Thoracic aorta (tissue), 2 donors: ENCODE measurements at places on chromosomes 6 and 20.

DNA sequence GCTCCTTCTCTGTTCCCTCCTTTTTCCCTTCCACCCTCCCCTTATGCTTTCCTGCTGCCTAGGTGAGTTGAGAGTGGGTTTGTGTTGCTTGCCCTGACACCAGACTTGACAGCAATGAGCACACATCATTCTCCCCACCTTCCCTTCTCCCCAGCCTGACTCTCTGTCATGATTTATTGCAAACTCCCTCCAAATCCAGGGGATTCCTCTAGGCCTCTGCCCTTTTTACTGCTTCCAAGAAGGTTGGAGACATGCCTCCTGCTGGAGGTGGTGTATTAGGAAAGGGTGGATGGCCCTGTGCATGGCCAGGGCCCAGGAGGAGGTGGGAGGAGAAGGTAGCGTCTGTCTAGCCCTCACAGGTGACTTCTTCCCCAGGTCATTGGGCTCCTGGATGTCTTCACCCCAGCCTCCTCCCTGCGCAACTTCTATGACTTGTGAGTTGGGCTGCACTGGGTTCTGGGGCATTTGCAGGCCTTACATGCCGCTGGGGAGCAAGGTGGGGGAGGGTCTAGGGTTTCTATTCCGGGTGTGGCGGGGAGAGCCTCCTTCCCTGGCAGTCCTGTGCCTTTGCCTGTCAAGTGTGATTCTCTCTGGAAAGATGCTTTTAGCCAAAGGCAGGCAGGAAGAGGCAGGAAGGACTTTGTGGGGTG lies 2.1 kb downstream of the MAPK13 start:
- H3K4me3 ChIP-seq, result no peak overlapping the region
- H3K27ac ChIP-seq, result no peak overlapping the region
- peaks cover 22% of the 10 kb centered on the region for H3K4me1 ChIP-seq
- H3K27me3 ChIP-seq, result no peaks in the 10 kb centered on the region

- no peak overlapping the region for H3K27ac ChIP-seq
- no peaks in the 10 kb centered on the region for H3K36me3 ChIP-seq
- no peaks in the 10 kb centered on the region for H3K27me3 ChIP-seq
- no peak overlapping the region for H3K4me3 ChIP-seq
- DNase-seq, result no peak
- no peaks in the 10 kb centered on the region for H3K4me1 ChIP-seq
Observed at GRCh38 chr6:147463651-147464050, 44.8 kb upstream of the SAMD5 start.

GRCh38 chr6:22764496-22764895 lies 195.1 kb downstream of the HDGFL1 start:
- no peaks in the 10 kb centered on the region for H3K27me3 ChIP-seq
- DNase-seq, result no peak
- no peaks in the 10 kb centered on the region for H3K36me3 ChIP-seq
- no peaks in the 10 kb centered on the region for H3K4me1 ChIP-seq
- H3K4me3 ChIP-seq, result no peak overlapping the region
- no peak overlapping the region for H3K27ac ChIP-seq

GRCh38 chr20:50009521-50010454 lies 27.0 kb downstream of the SNAI1 start:
- no peak for DNase-seq
- no peaks in the 10 kb centered on the region for H3K36me3 ChIP-seq
- H3K27ac ChIP-seq, result no peak overlapping the region
- peak overlapping the region; percentile 65 for H3K4me3 ChIP-seq
- no peaks in the 10 kb centered on the region for H3K27me3 ChIP-seq

GRCh38 chr20:38109591-38110524 lies 55.2 kb downstream of the TGM2 start:
- no peaks in the 10 kb centered on the region for H3K36me3 ChIP-seq
- H3K4me3 ChIP-seq, result peak overlapping the region; percentile 12
- H3K27ac ChIP-seq, result peak overlapping the region; percentile 91
- H3K4me1 ChIP-seq, result peaks cover 50% of the 10 kb centered on the region
- no peaks in the 10 kb centered on the region for H3K27me3 ChIP-seq

DNA sequence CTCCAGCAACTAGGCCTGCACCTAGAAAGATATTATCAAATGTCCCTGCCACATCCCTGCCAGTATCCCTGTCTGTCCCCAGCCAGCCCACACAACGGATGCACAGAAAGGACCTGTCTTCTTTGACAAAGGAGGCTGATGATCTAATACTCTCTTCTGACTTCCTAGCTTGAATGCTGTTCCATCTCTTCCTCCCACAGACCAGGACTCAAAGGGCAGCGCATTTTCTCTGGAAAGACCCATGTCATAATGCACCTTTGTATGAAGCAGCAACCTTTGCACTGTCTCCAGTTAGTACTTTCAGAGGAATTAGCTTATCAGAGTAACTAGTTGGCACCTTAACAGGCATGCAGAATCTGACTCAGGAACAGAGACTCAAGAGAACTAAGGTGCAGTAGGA lies 53.3 kb upstream of the TAF8 start:
- no peaks in the 10 kb centered on the region for H3K36me3 ChIP-seq
- no peak overlapping the region for H3K4me3 ChIP-seq
- no peak overlapping the region for H3K27ac ChIP-seq
- H3K4me1 ChIP-seq, result no peaks in the 10 kb centered on the region
- H3K27me3 ChIP-seq, result no peaks in the 10 kb centered on the region

DNA sequence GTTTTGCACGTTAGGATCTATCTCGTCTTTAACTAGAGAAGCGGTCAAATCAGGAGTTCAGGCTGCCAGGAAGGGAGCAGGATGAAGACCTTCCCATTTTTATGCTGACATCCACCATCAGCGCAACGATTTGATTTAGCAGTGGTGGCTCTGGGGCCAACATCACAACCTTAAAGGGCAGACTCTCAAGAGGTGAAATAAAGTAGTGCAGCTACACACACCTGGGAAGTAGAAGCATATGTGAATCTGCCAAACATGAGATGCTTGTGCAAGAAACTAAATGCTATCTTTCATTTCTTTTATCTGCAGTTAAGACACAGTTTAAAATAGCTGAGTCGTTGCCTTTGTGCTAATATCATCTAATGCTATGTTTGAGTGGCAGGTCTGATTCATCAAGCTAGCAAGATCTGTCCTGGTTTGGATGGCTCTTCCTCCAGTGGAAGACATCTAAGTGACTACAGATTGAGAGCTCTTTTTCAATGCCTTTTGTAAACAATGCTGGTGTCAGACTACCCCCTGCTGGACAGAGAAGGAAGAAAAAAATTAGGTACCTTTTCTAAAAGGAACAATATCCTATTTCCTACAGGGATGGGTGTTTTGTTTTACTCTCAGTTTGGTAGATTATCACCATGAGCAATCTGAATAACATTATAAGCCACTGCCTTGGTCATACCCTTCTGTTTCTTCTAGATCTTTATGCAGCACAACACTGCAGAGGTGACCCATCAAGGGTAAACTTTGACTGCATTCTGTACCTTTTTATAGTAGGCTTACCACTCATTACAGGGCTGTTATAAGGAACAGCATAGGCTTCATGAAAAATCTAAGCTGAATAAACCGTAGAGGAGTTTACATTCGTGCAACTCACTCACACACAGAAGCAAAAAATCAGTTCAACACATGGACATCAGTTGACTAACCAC lies 171.6 kb upstream of the FBXL4 start:
- no peak overlapping the region for H3K27ac ChIP-seq
- H3K4me3 ChIP-seq, result no peak overlapping the region
- no peaks in the 10 kb centered on the region for H3K27me3 ChIP-seq
- no peaks in the 10 kb centered on the region for H3K36me3 ChIP-seq
- no peak for DNase-seq
- no peaks in the 10 kb centered on the region for H3K4me1 ChIP-seq

- no peaks in the 10 kb centered on the region for H3K4me1 ChIP-seq
- no peak overlapping the region for H3K27ac ChIP-seq
- no peaks in the 10 kb centered on the region for H3K27me3 ChIP-seq
- H3K36me3 ChIP-seq, result no peaks in the 10 kb centered on the region
- H3K4me3 ChIP-seq, result no peak overlapping the region
- DNase-seq, result no peak
Observed at GRCh38 chr6:92267335-92267734, 1152.0 kb downstream of the EPHA7 start.

GRCh38 chr6:68677058-68677457 lies 42.0 kb downstream of the ADGRB3 start:
- no peaks in the 10 kb centered on the region for H3K27me3 ChIP-seq
- DNase-seq, result no peak
- H3K4me1 ChIP-seq, result peaks cover 8% of the 10 kb centered on the region
- H3K36me3 ChIP-seq, result no peaks in the 10 kb centered on the region
- no peak overlapping the region for H3K4me3 ChIP-seq
- no peak overlapping the region for H3K27ac ChIP-seq

DNA sequence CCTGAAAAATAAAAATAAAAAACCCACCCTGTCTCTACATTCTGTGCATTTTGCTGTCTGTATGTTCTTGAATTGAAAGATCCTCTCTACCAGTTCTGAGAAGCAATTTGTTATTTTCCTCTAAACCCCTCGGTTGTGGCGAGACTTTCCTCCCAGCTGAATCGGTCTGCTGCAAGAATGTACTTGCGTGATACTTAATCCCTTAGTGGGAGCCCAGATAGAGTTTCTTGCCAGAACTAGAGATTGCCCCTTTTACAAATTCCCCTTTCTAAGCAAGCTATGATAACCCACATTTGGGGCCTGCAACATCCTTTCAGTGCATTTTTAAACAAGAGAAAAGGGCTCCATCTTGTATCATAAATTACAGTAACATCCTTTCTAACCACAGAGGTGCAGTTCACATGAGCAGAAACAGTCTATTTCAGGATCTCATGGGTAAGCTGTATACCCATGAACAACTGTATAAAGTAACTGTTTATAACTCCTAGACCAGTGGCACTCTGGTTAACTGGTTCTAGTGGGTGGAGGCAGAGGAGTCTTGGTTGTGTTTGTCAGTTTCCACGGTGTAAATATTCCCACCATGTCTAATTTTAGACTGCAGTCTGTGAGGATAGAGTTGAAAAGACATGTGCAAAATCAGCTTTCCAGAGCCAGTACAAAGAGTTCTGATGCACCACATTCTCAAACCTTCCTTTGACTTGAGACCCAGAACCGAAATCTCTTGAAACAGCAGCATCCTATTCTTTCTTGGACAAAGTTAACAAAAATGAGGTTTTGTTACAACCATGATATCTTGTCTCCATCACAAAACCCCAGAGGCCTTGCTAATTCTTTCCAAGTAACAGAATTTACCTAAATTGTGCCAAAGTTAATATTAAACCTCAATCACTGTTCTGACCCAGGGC lies 113.1 kb upstream of the ZNF217 start:
- no peak overlapping the region for H3K27ac ChIP-seq
- H3K36me3 ChIP-seq, result no peaks in the 10 kb centered on the region
- no peaks in the 10 kb centered on the region for H3K27me3 ChIP-seq
- H3K4me3 ChIP-seq, result no peak overlapping the region
- peaks cover 3% of the 10 kb centered on the region for H3K4me1 ChIP-seq

DNA sequence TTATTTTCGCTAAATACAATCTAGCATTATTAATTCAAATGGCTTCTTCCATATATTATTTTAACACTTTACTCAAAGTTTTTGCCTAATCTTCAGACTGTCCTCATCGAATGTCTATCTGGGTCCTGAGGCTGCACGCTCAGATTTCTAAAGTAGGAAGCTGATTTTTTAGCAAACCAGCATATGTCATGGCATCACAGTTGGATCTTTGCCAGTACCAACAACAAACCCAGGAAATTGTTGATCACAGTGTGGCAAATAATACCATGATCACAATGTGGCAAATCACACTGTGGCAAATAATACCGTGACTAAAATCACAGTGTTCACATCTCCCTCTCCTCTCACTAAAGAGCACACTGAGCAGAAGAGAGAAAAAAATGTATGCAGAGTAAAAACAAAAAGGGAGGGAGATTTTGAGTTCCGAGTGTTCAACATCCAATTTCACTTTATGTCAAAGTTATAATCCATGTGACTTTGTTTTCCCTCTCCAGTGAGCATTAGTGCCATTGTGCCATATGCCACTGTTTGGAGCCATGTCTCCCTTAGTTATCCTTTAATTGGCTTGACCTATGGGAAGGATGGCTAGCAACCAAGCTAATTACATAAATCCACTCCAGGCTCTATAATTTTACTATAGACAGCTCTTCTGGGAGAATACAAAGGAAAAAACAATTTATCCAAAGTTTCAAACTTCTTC lies 1059.6 kb downstream of the HACE1 start:
- no peak for DNase-seq
- no peaks in the 10 kb centered on the region for H3K27me3 ChIP-seq
- no peaks in the 10 kb centered on the region for H3K4me1 ChIP-seq
- no peaks in the 10 kb centered on the region for H3K36me3 ChIP-seq

GRCh38 chr6:75166236-75166635 lies 39.6 kb downstream of the COL12A1 start:
- H3K36me3 ChIP-seq, result no peaks in the 10 kb centered on the region
- no peak for DNase-seq
- no peaks in the 10 kb centered on the region for H3K27me3 ChIP-seq
- no peak overlapping the region for H3K4me3 ChIP-seq
- H3K27ac ChIP-seq, result no peak overlapping the region

DNA sequence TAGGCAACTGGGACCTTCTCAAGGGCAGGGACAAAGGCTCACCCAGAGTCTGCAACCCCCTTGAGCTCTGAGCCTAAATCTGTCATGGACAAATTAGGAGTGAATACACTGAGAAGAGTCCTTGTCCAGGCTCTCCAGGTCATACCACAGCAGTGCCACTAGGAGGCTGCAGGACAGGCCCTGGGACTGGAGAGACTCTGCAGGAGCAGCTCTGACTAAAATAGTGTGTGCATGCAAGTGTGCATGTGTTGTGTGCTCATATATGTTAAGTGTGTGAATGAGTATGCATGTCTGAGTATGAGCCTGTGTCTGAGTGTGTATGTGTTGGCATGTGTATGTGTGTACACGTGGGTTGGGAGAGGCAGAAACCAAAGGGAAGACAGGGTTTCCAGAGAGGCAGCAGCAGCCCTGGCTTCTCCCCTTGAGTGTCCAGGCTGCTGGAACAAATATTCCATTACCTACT lies 27.1 kb downstream of the MRPL14 start:
- H3K36me3 ChIP-seq, result peaks cover 9% of the 10 kb centered on the region
- no peak for DNase-seq
- H3K27ac ChIP-seq, result no peak overlapping the region
- no peaks in the 10 kb centered on the region for H3K4me1 ChIP-seq
- H3K27me3 ChIP-seq, result no peaks in the 10 kb centered on the region
- H3K4me3 ChIP-seq, result no peak overlapping the region

GRCh38 chr6:84450018-84450417 lies 222.6 kb upstream of the CEP162 start:
- DNase-seq, result no peak
- no peak overlapping the region for H3K4me3 ChIP-seq
- H3K27me3 ChIP-seq, result no peaks in the 10 kb centered on the region

- no peak for DNase-seq
- no peaks in the 10 kb centered on the region for H3K4me1 ChIP-seq
- no peaks in the 10 kb centered on the region for H3K27me3 ChIP-seq
- no peaks in the 10 kb centered on the region for H3K36me3 ChIP-seq
- H3K4me3 ChIP-seq, result no peak overlapping the region
Observed at GRCh38 chr20:13187899-13188298, 33.2 kb upstream of the ISM1 start.

DNA sequence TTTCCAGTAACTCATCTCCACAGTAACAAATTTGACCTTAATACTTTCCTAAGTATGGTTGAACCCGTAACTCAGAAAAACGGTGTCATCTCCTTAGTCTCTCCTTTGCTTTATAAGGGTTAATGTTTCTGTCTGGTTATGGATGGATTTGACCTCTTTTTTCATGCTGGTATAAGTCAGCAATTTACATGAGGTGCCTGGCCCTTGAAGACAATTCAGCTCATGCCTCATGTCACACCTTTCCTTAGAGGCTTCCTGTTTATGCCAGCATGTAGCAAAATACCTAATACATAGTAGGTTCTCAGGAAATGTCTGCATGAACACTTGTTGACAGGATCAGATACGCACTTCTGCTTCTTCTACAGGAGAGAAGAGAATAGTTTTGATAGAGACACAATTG lies 37.7 kb upstream of the C20orf144 start:
- peaks cover 29% of the 10 kb centered on the region for H3K36me3 ChIP-seq
- no peaks in the 10 kb centered on the region for H3K27me3 ChIP-seq
- DNase-seq, result no peak
- H3K4me3 ChIP-seq, result no peak overlapping the region
